ENCODE measurements at places on chromosomes 16 and 17.

- no peak for DNase-seq
Observed at GRCh38 chr17:80961541-80962330, 29.9 kb upstream of the CHMP6 start.

GRCh38 chr16:86680162-86680561 lies 101.8 kb downstream of the FOXL1 start:
- DNase-seq: no peak

DNA sequence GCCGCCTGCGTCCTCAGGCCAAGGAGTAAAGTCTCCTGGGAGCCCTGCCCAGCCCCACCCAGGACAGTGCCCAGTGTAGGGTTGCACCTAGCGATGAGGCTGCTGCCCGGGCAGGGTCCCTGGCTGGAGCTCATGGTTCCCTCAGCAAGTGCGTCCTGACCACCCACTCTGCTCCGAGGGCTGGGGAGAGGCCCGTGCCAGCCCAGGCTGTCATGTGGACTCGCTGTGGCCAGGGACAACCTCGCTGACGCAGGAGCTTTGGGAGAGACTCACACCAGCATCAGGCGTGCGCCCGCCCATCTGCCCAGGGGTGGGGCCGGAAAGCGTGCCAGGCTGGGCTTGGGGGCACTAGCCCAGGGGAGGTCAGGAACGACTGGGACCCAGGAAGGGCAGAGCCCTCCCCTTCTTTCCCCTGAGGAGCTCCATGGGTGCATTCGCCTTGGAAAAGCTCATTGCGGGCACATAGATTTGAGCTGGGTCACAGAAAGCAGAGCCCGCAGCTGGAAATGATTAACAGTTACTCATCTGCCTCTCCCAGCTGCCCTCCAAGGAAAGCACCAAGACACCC lies 19.7 kb downstream of the DPEP1 start:
- DNase-seq: no peak

DNA sequence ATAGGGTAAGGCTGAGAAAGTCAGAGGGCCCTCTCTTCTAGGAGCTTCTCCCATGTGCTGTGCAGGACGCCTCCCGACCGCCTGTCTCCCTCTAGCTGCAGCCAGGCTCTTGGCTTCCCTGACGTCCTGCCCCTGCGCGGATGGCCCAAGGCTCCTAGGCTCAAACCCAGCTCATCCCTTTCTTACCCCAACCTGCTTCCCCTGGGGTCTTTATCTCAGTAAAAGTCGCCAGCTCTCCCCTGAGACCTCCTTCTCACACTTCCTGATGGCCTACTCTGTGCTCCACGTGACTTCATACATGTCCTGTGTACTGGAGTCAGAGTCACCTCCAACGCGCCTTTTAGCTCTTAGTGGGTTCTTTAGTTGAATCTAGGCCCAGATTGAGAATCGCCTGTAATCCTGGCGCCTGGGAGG lies 1.1 kb upstream of the ZNF747 start:
- DNase-seq: peak; percentile 43

DNA sequence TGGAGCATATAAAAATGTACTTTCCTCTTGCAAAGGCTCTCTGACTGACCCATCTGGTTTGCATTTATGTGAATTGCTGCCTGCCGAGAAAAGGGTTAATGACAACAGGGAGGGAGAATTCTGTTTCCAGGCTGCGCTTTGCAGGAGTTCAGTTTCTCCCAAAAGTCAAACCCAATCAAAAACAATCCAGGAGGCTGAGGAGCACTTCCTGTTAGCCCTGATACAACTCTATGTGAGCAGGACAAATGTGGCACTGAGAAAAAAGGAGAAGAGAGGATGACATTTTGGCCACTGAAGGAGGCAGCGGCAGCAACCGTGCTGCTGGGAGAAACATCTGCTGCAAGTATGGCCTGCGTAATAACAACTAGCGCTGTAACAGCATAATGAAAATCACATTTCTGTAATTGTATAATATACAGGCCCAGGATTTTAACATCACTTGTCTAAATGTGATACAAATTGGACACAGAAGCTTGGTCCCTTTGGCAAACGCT lies 26.8 kb upstream of the ELAC2 start:
- DNase-seq: no peak

GRCh38 chr17:2745317-2746037 lies 4.0 kb downstream of the CCDC92B start:
- DNase-seq: no peak

GRCh38 chr17:79438546-79439334 lies 172.1 kb downstream of the RBFOX3 start:
- no peak for DNase-seq

DNA sequence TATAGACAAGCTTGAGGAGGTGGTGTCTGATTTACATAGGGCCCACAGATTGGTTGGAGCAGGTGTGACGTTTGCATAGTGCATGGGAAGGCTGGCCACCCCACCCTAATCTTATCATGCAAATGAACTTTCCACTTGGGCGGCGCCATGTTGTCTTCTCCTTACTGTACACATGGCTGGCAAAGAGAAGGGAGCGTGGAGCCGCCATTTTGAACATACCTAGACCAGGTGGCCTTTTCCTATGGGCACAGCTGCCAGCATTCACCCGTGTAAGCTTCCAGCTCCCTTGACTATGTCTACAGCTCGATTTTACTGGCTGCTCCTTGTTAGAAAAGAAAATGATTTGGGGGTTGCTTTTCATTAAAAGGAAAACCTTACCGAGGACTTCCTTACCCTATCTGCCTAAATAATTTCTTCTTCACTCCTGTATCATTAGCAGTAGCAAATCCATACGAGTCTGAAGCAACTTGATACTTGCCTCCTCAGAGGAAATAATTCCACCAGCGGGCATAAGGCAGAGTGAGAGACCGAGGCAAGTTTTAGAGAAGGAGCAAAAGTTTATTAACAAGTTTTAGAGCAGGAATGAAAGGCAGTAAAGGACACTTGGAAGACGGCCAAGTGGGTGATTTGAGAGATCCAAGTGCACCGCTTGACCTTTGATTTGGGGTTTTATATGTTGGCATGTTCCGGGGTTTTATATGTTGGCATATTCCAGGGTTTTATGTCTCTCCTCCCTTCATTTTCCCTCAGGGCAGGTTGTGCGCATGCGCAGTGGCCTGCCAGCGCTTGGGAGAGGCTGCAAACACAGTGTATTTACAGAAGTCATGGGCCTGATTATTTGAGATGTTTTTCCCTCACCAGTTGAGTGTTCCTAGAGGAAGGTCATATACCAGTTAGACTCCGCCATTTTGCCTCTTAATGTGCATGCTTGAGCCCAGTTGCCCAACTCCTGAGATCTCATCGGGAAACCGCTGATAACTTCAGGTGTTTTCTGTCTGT lies 65.7 kb downstream of the MARF1 start:
- no peak for DNase-seq

GRCh38 chr17:74815550-74816370 lies 39.6 kb upstream of the NAT9 start:
- DNase-seq: no peak

DNA sequence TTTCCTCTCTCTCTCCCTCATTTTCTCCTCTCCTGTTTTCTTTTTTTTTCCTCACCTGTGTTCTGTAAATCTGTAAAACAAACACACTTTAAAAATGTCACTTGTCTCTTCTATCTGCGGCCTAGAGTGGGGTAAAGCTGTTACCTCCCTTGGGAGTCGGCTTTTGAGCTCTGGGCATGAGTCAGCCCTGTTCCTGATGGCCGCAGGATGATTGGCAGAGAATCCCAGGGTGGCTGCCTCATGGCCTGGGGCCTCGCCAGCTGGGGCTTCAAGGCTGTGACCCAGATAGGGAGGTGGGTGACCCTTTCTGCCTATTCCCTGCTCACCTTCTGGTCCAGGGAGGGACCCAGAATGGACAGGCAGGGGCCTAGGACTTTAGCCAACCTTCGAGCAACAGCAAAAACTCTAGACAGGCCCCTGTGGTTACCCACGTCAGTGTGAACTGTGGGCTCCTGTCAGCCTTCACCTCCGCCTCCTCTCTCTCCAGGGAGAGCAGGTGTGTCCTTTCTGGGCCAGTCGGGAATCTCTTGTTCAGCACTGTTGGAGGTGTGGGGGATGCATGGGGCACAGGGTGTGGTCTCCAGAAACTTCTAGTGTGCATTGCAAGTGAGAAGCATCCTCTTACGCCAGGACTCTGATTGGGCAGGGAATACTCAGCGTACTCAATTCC lies 87.4 kb downstream of the RAP1GAP2 start:
- no peak for DNase-seq

GRCh38 chr17:2338315-2338657 lies 985 bp downstream of the SGSM2 start:
- no peak for DNase-seq

- no peak for DNase-seq
Observed at GRCh38 chr16:69926241-69926640, 24.9 kb upstream of the CLEC18A start.

DNA sequence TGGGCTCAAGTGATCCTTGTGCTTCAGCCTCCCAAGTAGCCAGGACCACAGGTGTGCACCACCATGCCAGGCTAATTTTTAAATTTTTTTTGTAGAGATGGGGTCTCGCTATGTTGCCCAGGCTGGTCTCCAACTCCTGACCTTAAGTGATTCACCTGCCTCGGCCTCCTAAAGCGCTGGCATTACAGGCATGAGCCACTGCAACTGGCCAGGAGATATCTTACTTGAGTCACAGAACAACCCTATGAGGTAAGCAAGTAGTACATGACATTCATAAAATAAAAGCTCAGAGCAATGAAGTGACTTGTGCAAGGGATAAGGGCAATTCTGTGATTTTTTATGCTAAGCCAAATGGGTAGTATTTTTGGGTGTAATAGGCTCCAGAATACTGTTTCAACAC lies 57.3 kb downstream of the CDC27 start:
- DNase-seq: no peak

GRCh38 chr17:32777436-32777835 lies 99.5 kb downstream of the MYO1D start:
- DNase-seq: no peak

- DNase-seq: no peak
Observed at GRCh38 chr16:24611310-24611709, 71.9 kb downstream of the RBBP6 start.

DNA sequence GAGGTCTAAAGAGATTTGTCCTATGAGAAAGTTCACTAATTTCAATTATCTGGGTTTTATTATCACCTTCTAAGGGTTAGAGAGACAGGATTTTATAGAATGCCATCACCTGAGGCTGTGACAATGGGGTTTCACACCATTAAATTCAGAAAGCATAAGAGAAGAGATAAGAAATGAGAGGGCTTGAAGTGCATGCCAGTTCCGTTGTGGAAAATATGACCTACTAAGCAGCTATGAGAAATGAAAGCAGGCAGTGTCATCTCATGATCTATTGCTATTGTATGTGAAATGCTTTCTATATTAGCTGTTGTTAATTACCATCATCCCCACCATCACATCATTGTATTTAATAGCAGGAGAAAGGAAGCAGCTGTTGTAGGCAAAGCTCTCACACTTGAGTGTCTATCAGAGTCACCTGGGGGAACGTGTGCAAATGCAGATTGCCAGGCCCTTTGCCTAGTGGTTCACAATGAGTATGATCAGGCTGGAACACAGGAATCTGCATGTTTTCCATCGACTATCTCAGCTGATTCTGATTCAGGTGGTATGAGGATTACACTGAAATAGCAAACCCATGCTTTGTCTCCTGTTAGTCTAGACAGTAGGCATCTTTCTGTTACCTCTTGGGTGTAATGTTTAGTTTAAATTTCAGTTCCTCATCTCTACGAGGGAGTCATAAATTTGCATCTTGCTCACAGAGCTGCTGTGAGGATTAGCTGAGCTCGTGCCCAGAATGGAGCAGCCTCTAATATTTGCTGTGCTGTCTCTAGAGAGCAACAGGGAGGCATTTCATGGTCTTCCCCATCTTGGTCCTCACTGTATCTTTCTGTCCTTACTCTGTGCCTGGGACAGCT lies 256.4 kb downstream of the CDH13 start:
- no peak for DNase-seq

- no peak for DNase-seq
Observed at GRCh38 chr17:51957786-51958185, 200.7 kb downstream of the CA10 start.

DNA sequence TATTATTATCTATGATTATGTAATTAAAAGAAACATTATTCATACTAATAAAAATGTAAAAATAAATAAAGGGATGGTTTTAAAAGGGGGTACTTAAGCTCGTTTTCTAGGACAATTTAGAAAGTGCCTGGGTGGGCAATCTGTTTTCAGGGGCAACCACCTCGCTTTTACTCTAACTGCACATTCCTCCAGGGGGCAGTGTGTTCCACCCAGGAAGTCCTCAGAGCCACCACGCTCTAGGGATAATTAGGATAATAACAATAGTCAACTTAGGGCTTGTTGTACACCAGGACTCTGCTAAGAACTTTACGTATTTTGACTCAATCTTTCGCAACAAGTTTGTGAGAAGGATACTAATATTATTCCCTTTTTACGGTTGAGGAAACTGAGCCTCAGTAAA lies 396.7 kb upstream of the MAF start:
- DNase-seq: no peak

- no peak for DNase-seq
Observed at GRCh38 chr17:80859002-80859941, 132.4 kb upstream of the CHMP6 start.

All from stimulated activated effector memory CD8-positive, alpha-beta T cell treated with anti-CD3 and anti-CD28 coated beads, Interleukin-12 subunit alpha, Interleukin-12 subunit beta, amount 100 ng/mL, for 72 hours (primary cell).